ENCODE measurements at places on chromosomes 12 and 14. TPM values are rescaled to one million over a fixed set of nuclear protein-coding genes. Genes with fewer than 3 reads are reported as not detected.

Gene RBMS2
- 15.2 TPM for total RNA-seq

- no peak overlapping the region for H3K4me3 ChIP-seq
- DNase-seq = no peak
Measured at GRCh38 chr12:22682663-22683062, 57.7 kb downstream of the ETNK1 start.

DNA sequence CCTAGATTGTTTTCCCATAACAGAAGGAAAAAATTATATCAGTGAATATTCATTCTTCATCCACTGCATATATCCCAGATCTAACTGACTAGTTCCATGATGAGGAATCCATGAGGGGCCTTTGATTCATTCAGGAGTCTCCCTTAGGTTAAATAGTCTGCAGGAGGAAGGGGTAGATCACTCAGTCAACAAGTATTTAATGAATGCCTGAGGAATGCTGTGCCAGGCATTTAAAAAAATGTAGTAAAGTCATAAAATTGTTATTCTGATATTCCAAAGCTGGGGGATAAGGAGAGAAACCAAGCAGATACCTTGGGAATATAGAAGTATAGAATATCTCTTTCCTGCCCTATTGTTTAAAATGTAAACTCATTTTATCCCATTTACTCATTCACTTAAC is 216.2 kb upstream of the CAND1 start:
- no peaks in the 10 kb centered on the region for H3K4me1 ChIP-seq
- H3K27ac ChIP-seq = no peak overlapping the region
- no peaks in the 10 kb centered on the region for H3K27me3 ChIP-seq
- no peak for DNase-seq
- H3K4me3 ChIP-seq = no peak overlapping the region

- no peaks in the 10 kb centered on the region for H3K36me3 ChIP-seq
- no peak overlapping the region for H3K4me3 ChIP-seq
Measured at GRCh38 chr14:68663385-68664076, 129.3 kb downstream of the ZFP36L1 start.

Gene SSPN
- total RNA-seq = 4.1 TPM

DNA sequence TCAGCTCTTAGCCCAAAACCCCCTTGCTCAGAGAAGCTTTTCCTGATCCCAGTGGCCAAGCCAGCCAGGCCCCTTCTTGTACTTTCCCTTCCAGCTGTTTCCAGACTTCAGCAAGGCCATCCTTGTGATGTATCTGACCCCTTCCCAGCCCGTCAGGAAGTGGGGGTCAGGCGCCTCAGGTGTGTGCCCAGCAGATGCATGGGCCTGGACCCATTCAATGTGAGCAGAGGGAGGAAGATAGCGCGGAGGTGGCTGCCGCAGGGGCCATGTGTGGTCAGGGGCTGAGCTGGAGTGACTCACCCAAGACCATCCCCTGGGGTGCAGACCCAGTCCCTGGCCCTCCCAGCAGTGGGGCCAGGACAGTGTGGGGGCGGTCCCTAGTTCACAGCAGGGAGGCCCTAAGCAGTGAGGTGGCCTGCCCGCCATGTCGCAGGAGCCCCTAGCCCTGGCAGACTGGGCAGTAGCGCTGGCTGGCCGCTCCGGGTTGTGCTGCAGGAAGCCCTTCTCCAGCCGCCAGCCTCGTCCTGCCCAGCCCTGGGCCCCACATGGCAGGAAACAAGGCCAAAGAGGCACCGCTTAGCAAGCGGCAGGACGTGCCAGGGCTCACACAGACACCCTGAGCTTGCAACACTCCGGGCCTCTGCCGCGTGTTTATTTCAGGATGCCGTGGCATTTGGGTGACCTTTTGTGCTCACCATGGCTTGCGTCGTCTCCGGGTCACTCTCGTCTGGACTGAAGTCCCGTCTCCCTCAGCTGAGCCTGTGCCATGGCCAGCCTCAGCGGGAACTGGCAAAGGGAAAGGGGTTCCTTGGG is 12.0 kb downstream of the ADSS1 start:
- no peaks in the 10 kb centered on the region for H3K36me3 ChIP-seq
- peak overlapping the region; percentile 67 for H3K27ac ChIP-seq
- no peaks in the 10 kb centered on the region for H3K27me3 ChIP-seq
- peak; percentile 65 for DNase-seq

DNA sequence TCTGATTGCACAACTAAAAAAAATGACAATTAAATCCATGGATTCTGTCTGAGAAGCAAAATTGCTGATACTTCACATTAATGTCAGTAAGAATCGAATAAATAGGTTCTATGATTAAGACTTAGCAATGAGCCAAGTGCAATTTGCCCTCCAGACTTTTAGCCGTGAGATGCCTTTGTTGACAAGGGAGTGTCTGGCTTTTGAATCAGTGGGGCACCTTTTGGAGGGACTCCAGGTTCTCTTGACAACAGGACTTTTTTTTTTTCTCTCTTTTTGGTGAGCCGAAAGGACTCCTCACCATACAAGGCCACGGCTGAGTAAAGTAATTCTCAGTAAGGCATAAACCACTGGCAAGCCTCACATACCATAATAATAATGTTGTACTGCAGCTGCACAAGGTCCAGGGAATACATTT is 4.7 kb upstream of the MDM1 start:
- no peak for DNase-seq
- peaks cover 5% of the 10 kb centered on the region for H3K4me1 ChIP-seq
- no peaks in the 10 kb centered on the region for H3K36me3 ChIP-seq
- peak overlapping the region; percentile 14 for H3K27ac ChIP-seq
- no peak overlapping the region for H3K4me3 ChIP-seq

Gene PGF
- total RNA-seq = 25.0 TPM

Gene GSC
- not detected for total RNA-seq

Gene ART4
- 4.9 TPM for total RNA-seq

- no peaks in the 10 kb centered on the region for H3K4me1 ChIP-seq
- H3K27me3 ChIP-seq = no peaks in the 10 kb centered on the region
Measured at GRCh38 chr12:27787559-27787958, 7.5 kb upstream of the MANSC4 start.

DNA sequence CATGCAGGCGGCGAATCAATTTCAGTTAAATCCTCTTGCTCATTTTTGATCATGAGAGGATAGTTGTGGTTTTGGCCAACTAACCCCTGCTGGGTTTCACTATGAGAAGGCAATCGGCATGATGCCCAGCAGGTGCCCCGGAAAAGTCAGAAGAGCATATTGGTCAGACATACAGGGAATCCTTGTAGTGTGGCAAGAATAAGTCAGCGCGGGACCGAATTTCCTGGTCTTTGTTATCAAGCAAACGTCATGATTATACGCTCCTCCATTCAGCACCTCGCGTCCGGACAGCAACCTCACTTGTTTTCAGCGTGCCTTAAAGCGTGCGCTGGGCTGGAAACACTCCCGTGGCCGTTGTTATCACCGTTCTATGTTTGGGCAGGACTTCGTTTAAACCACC is 1.8 kb downstream of the TBC1D30 start:
- H3K36me3 ChIP-seq = no peaks in the 10 kb centered on the region
- peaks cover 19% of the 10 kb centered on the region for H3K4me1 ChIP-seq

- no peaks in the 10 kb centered on the region for H3K27me3 ChIP-seq
- H3K36me3 ChIP-seq = no peaks in the 10 kb centered on the region
- no peak overlapping the region for H3K4me3 ChIP-seq
Measured at GRCh38 chr12:24270965-24271364, 321.5 kb upstream of the SOX5 start.

DNA sequence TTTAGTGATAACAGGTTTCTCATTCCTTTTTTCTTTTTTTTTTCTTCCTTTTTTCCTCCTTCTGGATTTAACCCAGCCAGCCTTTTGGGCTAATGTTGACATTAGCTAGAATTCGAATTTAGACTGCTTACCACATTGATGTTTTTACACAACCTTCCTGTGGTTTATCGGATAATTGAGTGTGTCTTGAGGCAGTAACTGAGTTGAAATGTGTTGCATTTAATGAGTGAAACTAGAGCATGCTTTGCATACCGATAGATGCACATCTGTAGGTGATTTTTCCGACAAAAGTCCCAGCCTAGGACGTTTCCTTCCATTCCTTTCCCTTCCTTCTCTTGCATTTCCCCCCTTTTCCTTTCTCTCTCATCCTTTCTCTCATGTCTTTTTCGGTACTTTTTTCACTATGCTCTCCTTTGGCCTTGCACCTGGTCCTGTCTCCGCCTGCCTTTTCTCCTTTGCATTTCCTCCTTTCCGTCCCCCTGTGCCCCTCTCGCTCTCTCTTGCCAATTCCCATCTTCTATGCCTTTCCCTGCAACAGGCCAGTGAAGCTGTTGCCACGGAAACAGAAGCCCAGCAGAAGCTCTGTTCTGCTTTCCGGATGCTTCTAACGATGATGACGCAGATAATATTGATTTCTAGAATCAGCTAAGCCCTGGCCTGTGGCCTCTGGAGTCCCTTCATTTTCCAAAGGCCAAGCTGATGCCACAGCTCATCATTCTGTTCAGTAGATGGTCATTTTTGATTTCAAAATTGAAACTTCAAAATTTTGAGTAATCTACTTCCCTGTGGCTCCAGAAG is 76.1 kb downstream of the SLC25A47 start:
- H3K27ac ChIP-seq = peak overlapping the region; percentile 59
- H3K4me1 ChIP-seq = peaks cover 5% of the 10 kb centered on the region
- no peak overlapping the region for H3K4me3 ChIP-seq

- H3K27me3 ChIP-seq = no peaks in the 10 kb centered on the region
- H3K4me3 ChIP-seq = no peak overlapping the region
- no peak for DNase-seq
- H3K27ac ChIP-seq = no peak overlapping the region
- peaks cover 23% of the 10 kb centered on the region for H3K4me1 ChIP-seq
Measured at GRCh38 chr12:124833693-124834122, 30.0 kb downstream of the SCARB1 start.

Gene CLEC4E
- not detected for total RNA-seq

GRCh38 chr14:61177279-61178225 is 103.6 kb downstream of the TMEM30B start:
- no peaks in the 10 kb centered on the region for H3K36me3 ChIP-seq
- no peak overlapping the region for H3K4me3 ChIP-seq
- no peaks in the 10 kb centered on the region for H3K4me1 ChIP-seq
- H3K27ac ChIP-seq = peak overlapping the region; percentile 2
- DNase-seq = no peak

Gene SLC10A1
- total RNA-seq = 1.7 TPM

DNA sequence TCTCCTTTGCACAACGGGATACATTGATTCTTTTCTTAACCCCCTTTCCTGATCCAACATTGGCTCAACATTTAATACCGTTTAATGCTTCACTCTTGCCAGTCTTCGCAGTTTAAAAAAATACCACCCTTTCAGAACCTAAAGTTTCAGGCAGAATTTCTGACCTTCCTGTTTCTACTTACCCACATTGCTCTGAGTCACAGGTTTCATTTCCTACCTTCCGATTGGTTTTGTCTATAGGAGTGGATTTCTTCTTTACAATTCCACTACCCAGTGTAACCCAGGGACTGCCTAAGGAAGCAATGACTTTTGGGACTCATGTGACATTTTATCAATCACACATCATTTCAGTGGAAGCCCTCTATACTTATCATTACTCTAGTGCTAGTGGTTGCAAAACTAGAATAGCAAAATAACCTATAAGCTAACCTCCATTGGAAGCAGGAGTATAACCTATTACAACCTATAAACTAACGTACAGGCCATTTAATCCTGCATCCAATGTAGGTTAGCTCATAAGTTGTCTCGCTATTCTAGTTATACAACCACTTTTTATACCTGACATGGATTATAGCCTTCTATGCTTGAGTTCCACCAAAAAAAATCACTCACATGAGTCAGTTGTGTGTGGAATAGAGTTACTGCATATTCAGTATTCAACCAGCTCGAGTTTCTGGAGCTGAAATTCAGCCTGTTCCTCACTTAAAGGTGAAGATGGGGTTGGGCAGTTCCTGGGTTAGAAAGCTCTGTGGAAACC is 64.9 kb upstream of the KITLG start:
- H3K36me3 ChIP-seq = no peaks in the 10 kb centered on the region
- H3K4me3 ChIP-seq = no peak overlapping the region
- no peaks in the 10 kb centered on the region for H3K4me1 ChIP-seq
- H3K27me3 ChIP-seq = no peaks in the 10 kb centered on the region
- H3K27ac ChIP-seq = no peak overlapping the region
- DNase-seq = no peak

DNA sequence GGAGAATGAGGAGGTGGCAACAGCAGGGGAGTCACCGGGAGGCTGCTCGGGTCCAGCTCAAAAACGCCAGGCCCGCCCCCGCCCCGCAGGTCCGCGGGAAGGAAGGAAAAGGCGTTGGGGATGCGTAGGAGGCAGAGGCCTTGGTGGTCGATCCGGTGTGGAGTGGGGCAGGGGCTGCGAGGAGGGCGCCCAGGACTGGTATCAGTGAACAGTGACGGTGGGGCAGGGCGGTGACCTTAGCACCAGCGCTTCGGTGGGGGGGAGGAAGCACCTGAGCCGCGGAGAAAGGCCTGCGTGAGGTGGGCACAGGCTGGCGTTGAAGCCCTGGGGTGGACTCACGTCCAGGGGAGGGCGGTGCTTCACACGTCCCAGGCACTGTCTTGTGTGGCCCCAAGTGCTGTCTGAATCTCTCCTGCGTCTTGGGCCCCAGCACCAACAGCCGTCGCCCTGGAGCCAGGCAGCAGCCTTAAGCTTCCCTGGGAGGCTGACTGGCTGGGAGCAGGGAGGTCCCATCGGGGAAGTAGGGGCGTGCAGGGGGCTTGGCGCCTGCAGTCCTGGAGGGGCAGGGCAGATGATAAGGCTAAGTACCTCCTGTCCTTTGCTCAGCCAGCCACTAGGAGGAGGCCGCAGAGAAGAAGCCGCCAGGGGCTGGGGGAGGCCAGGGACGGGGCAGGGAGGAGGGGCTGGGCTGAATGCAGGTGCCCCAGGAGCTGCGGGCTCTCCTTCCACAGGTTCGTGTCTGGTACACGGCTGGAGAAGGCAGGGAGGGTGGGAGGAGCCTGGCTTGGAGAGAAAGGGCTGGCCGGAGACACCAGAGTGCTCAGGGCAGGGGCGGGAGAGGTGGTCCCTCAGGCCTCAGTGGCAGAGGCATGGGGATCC is 26.5 kb downstream of the ZBTB42 start:
- DNase-seq = peak; percentile 84
- no peaks in the 10 kb centered on the region for H3K27me3 ChIP-seq
- H3K27ac ChIP-seq = peak overlapping the region; percentile 87
- H3K4me1 ChIP-seq = peaks cover 10% of the 10 kb centered on the region

DNA sequence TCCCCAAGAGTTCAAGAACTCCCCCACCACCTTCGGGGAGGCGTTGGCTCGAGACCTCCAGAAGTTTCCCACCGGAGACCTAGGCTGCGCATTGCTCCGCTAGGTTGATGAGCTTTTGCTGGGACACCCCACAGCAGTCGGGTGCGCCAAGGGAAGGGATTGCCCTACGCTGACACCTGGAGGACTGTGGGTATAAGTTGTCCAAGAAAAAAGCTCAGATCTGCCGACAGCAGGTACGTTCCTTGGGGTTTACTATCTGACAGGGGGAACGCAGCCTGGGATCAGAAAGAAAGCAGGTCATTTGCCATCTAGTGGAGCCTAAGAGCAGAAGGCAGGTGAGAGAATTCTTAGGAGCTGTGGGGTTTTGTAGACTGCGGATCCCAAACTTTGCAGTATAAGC is 98.8 kb downstream of the FRMD6 start:
- H3K4me1 ChIP-seq = no peaks in the 10 kb centered on the region
- no peaks in the 10 kb centered on the region for H3K27me3 ChIP-seq
- DNase-seq = no peak
- H3K4me3 ChIP-seq = no peak overlapping the region

- no peaks in the 10 kb centered on the region for H3K36me3 ChIP-seq
- no peak for DNase-seq
- H3K27me3 ChIP-seq = peaks cover 8% of the 10 kb centered on the region
- peak overlapping the region; percentile 16 for H3K27ac ChIP-seq
- H3K4me3 ChIP-seq = peak overlapping the region; percentile 45
Measured at GRCh38 chr12:51868821-51869495, 18.9 kb upstream of the ANKRD33 start.
